Stimulated activated CD8-positive, alpha-beta memory T cell treated with anti-CD3 and anti-CD28 coated beads, Interleukin-4, amount 100 ng/mL, for 24 hours (primary cell): ENCODE measurements at places on chromosomes 12 and 14.
A peak's percentile ranks its signal among the peaks of the same experiment; 100 is the strongest.

- DNase-seq: no peak
Observed at GRCh38 chr14:92718664-92719063, 29.8 kb downstream of the LGMN start.

- no peak for DNase-seq
Observed at GRCh38 chr12:130263025-130263424, 74.7 kb upstream of the PIWIL1 start.

- no peak for DNase-seq
Observed at GRCh38 chr12:100646896-100647295, 73.4 kb downstream of the GAS2L3 start.

GRCh38 chr12:47111392-47111778 lies 31.6 kb upstream of the AMIGO2 start:
- DNase-seq: no peak

DNA sequence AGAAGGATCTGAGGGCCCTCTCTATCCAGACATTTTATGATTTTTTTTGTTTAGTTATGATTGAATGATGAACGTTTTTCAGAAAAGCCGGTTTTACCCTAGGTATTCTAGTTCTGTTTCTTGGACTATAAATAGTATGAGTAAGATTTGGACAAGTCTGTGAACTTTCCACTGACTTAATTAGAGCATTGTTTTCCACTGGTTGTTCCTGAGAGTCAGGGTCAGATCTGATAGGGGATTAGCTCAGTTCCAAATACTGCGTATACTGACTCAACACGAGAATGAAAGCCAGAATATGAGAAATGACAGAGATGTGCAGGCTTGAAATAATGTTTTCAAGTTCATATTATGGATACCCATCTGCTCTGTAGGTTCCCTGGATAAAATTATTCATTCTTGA lies 361.6 kb downstream of the AEBP2 start:
- DNase-seq: no peak

DNA sequence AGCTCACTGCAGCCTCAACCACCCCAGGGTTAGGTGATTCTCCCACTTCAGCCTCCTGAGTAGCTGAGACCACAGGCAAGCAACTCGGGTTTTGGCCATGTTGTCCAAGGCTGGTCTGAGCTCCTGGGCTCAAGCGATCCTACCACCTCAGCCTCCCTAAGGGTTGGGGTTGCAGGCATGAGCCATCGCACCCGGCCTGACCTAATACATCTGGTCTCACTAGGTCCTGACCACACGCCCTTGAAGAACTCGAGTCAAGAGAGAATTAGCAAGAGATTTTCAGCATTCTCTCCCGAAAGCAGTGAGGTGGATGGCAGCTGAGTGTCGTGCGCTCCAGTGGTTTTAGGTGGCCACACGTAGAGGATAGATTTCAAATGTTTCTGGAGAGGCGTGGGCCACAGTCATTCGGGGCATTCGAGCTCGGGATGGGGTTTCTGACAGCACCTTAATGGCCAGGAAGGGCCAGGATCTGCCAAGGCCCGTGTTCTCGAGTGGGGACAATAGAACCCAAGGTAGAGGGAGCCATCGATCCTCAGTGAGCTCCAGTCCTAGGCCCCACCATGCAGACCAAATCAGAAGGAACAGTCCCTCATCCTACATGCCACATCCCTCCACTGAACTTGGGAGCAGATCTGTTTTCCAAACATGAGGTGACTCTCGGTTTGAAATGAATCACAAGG lies 193.1 kb downstream of the ALG10 start:
- DNase-seq: no peak

- no peak for DNase-seq
Observed at GRCh38 chr14:83847102-83847501, 1682.8 kb upstream of the FLRT2 start.

- no peak for DNase-seq
Observed at GRCh38 chr12:124332058-124332672, 37.3 kb downstream of the RFLNA start.

DNA sequence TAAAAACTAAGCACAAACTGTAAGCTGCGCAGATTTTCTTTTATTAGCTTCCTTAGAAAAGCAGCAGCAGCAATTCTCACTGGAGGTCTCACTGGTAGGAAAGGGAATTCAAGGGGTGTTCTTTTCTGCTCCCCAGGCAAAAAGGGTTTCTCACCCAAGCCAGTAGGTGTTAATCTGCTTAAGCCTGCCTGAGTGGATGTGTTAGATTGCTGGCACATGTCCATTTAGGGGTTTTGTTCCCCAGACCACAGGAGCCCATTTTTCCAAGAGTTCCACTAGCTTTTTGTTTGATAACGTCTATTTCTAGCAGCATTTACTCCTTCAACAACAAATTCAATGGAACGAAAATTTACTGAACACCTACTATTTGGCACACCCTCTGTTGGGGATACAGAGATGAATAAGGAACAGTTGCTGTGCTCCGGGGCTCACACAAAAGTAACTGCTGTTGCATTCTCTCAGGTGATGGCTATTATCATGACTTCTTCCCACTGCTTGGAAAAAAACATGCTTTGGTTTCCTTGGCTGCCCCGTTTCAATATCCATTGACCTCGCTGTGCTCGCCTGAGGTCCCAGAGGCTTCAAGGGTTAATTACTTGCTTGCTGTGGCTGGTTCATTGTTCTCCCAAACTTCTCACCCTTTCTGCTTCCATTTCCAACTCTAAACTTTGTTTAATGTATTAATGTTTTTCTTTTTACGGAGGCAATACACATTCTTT lies 31.1 kb upstream of the RIC8B start:
- DNase-seq: no peak

GRCh38 chr12:97701901-97702300 lies 239.3 kb downstream of the RMST start:
- no peak for DNase-seq

- DNase-seq: no peak
Observed at GRCh38 chr14:95318399-95319311, 1.1 kb downstream of the CLMN start.

DNA sequence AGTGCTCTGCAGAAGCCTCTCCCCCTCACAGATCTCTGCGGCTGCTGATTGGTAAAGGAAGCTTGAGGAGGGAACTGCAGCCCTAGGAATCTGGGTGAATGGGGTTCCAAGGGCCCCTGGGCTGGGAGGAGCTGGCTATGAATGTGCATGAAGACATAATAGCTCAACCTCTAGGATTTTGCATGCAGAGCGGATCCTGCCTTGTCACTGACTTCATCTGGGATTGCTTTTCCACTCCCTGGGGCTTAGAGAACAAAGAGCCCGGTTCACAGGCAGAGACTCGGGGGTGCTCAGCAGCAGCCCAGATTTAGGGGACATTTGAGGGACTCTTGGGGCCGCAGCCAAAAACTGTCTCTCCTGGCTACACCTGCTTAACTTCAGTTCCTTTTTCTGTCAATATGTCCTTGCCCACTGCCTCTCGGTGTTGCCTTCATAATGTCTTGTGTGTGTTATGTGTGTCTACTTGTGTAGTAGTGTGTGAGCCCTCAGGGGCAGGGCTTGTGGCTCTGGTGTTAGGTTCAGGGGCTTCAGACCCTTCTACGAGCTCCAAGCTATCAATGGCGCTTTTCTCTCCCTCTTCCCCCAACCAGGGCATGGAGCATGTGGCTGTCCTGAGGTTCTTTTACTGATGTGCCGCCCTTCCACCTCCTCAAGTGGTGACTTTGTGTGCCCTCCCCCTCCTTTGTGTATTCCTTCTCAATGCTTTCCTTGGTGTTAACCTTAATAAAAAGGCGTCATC lies 1.9 kb downstream of the CCDC184 start:
- DNase-seq: no peak

DNA sequence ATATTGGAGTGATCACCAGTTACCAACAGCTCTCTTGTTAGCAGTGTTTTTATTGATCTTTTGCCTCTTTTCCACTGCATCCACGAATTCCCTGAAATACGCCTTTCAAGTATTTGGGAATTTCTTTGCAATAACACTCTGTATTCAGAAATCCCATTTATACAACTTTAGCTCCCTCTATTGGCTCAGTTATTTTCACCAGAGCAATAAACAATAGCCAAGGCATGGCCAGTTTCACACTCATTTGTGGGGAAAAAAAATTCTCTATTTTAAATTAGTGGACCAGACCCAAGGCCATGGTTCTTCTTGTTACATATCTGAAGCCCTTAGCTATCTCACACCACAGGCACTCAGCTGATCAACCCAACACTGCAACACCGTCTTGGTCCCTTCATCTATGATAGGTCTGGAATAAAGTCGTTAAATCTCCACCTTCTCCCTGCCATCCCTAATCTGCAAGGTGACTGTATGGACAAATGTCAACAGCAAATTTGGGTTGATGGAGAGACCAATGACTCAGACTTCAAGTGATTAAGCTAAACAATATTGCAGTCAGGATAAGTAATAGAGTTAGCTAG lies 92.4 kb upstream of the TMEM260 start:
- DNase-seq: no peak

DNA sequence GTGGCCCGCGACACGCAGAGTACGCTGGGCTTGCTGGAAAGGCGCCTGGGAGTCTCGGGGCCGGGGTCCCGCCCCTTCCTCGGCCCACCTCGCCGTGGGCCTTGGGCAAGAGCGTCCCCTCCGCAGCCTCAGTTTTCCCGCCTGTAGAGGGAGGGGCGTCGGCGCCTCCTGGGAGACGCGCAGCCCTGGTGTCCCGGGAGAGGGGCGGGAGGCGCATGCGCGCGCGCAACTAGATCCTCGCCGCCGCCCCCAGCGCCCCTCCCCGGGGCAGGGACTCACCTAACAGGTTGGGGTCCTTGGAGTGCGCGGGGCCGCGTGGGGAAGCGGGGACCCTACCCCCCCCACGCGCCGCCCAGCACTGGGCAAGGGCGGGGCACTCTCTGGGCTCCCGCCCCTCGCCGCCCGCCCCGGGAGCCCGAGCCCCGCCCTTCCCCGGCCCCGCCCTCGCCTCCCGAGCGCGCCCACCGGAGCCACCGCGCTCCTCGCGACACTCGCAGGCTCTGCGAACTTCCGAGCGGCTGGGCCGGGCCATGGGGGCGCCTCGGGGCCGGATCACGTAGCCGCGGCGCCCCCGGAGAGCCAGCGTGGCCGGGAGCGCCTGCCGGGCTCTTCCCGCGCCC lies at the start of gene KIF26A:
Gene KIF26A, plus strand, starts transcription at position 490 of the 620 bp plus-strand sequence. CDS start 136 bp downstream, outside the sequence.
- DNase-seq: peak; percentile 31

DNA sequence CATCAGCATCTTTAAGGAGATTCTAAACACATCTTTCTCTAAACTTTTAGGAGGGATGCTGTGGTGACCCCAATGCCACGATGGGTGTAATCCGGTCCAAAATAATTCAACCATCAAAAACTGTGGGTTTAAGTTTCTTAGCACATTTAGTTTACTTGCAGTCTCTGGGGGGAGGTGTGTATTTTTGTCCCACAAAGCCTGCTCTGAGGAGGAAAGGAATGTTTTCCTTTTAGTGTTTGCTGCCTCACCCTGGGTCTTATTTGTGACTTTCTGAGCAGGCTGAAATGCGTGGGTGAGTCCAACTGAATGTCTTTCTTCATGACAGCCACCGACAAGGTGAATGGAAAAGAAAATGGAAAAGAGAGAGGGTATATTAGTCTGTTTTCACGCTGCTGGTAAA lies 1324.7 kb downstream of the AACS start:
- DNase-seq: no peak
